ENCODE measurements at places on chromosomes 1 and 21. TPM values are rescaled to one million over a fixed set of nuclear protein-coding genes. Genes with fewer than 3 reads are reported as not detected.

Gene IFNLR1
- not detected for total RNA-seq

Gene TLCD4
- 0.07 TPM for total RNA-seq

Gene C1orf105
- total RNA-seq, result not detected

Gene PTGER3
- not detected for total RNA-seq

Gene LRRC7
- 0.10 TPM for total RNA-seq

Gene CATSPERE
- total RNA-seq, result 0.05 TPM

Gene FCER1G
- total RNA-seq, result not detected

Gene DENND2C
- 1.2 TPM for total RNA-seq

Gene PLPPR4
- total RNA-seq, result not detected

Gene MPL
- total RNA-seq, result not detected

Gene OVAAL
- total RNA-seq, result not detected

Gene BACH1
- total RNA-seq, result 15.1 TPM

Gene SPRR5
- total RNA-seq, result not detected

Gene TRAF3IP3
- not detected for total RNA-seq

Gene OR2T10
- not detected for total RNA-seq

Gene C8A
- not detected for total RNA-seq

Gene DCST2
- not detected for total RNA-seq

Gene POTED
- not detected for total RNA-seq

Gene SYCP1
- total RNA-seq, result not detected

Gene PYCR2
- total RNA-seq, result 41.6 TPM

Gene CHD5
- total RNA-seq, result not detected

Gene FMO1
- not detected for total RNA-seq

Gene CFAP74
- total RNA-seq, result not detected

Gene BLACAT1
- 0.07 TPM for total RNA-seq

Gene LCE1F
- not detected for total RNA-seq

Gene FCGR3B
- not detected for total RNA-seq

Gene C1QC
- total RNA-seq, result not detected

Gene ACTA1
- not detected for total RNA-seq

Gene PLA2G5
- 4.0 TPM for total RNA-seq

Gene CELA2B
- not detected for total RNA-seq

Gene SPRR4
- not detected for total RNA-seq

Gene MRAP
- not detected for total RNA-seq

Gene TCEA3
- total RNA-seq, result 0.40 TPM

Gene S100A12
- not detected for total RNA-seq

Gene THEM5
- total RNA-seq, result not detected

Gene UTS2
- total RNA-seq, result not detected

Gene CAPN8
- not detected for total RNA-seq

Gene CA6
- not detected for total RNA-seq

Gene PAQR6
- 0.20 TPM for total RNA-seq

Data from mammary microvascular endothelial cell (primary cell).